Sigmoid colon (tissue), 7 donors: ENCODE measurements at places on chromosomes 3 and 15.

GRCh38 chr15:55434989-55435825 lies 26.9 kb downstream of the PIERCE2 start:
- no peak for DNase-seq

DNA sequence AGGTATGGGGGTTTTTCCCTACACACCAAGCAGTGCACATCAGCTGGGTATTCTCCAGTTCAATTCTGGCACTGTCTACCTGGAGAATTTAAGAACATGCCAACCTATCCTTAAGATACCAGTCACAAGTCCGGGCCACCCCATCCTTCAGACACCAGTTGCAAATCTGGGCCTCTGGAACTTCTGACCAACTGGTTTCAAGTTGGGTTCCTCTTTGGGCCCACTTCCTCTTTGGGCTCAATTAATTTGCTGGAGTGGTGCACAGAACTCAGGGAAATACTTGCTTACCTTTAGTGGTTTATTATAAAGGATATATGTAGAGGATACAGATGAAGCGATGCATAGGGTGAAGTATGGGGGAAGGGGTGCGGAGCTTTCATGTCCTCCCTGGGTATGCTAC lies 25.3 kb downstream of the GLCE start:
- no peak for DNase-seq

GRCh38 chr3:58059349-58060321 lies 51.4 kb downstream of the FLNB start:
- DNase-seq: peak; percentile 91

GRCh38 chr15:46129145-46129544 lies 494.3 kb downstream of the SQOR start:
- no peak for DNase-seq

- DNase-seq: no peak
Observed at GRCh38 chr3:124107104-124107890, 115.4 kb upstream of the ROPN1 start.

- DNase-seq: no peak
Observed at GRCh38 chr3:30747771-30748281, 141.4 kb downstream of the TGFBR2 start.

DNA sequence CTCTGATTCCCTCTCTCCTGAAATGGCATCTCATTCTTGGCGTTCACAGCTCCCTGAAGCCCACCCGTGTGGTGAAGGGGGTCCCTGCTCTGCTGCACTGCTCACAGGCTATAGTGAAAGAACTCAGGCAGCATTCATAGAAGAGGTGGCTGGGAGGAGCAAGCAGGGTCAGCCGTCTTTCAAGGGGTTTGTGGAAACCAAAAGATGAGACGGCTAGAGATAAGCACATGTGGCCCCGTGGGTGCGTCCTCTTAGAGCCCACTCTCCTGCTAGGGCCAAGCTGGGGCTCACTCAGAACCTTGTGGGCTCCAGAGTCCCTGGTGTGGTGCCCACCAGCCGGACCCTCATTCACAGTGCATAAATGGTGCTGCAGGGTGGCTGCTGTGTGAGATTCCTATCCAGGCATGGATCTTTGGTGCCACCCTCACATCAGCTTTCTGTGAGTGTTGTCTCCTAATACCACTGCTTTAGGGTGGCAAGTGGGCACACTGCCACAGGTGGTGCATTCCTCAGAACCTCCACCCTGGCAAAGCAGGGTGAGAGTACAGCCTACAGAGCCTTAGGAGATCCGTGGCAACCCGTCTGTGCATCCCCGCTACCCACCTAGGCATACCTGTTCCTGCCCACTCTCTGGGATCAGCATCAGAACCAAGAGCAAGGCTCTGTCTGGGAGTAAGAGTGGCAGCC lies 11.2 kb upstream of the SEMA4B start:
- no peak for DNase-seq

GRCh38 chr3:68892297-68892696 lies 40.0 kb downstream of the TAFA4 start:
- no peak for DNase-seq

- no peak for DNase-seq
Observed at GRCh38 chr15:69891070-69891536, 206.6 kb downstream of the TLE3 start.

DNA sequence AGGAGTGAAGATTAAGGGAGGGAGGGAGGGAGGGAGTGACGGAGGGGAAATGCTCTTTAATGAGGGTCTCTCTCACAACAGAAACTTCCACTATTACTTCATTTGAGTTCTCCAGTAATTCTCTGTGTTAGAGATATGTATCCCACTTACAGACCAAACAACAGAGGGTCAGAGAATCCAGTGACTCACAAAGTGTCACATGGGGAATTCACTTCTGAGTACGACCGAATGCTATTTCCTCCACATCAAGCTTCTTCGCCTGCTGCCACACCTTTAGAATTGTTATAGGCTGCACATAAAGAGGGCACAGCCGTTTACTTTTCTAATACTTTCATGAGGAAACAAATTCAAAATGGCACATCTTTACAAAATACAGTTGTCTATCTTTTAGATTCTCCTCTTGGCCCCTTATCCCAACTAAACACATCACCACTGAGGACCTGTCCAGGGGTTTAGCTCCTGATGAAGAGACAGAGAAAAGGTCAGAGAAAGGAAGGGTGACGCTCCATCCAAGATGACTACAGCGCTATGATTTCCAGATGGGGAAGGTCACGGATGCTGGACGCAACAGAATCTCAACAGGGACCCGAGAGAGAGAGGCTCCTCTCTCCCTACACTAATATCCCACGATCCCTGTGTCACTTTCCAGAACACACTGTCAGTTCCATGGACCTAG lies 119.0 kb downstream of the XXYLT1 start:
- DNase-seq: no peak

GRCh38 chr15:40744815-40745152 lies 10.3 kb downstream of the RMDN3 start:
- DNase-seq: peak; percentile 21
